ENCODE measurements at places on chromosomes 7 and 10.

DNA sequence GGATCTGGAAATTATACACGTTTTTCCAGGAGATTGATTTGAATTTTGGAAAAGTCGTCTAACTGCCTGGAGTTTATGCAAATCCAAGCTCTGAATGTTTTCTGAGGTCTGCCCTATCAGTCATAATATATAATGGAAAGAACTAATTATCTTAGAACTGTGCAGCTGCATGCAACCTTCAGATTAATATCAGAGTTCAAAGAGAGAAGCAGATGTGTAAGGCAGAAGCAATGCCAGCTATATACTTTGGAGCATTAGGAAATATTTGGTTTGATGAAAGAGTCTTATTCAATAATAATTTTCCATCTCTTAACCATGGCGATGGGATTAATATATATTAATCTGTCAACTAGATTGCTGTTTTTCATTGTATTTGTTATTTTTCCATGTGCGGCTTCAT is 500.9 kb downstream of the NEBL start:
- DNase-seq: no peak

- DNase-seq: no peak
Observed at GRCh38 chr7:100257017-100257416, 37.3 kb downstream of the PVRIG start.

DNA sequence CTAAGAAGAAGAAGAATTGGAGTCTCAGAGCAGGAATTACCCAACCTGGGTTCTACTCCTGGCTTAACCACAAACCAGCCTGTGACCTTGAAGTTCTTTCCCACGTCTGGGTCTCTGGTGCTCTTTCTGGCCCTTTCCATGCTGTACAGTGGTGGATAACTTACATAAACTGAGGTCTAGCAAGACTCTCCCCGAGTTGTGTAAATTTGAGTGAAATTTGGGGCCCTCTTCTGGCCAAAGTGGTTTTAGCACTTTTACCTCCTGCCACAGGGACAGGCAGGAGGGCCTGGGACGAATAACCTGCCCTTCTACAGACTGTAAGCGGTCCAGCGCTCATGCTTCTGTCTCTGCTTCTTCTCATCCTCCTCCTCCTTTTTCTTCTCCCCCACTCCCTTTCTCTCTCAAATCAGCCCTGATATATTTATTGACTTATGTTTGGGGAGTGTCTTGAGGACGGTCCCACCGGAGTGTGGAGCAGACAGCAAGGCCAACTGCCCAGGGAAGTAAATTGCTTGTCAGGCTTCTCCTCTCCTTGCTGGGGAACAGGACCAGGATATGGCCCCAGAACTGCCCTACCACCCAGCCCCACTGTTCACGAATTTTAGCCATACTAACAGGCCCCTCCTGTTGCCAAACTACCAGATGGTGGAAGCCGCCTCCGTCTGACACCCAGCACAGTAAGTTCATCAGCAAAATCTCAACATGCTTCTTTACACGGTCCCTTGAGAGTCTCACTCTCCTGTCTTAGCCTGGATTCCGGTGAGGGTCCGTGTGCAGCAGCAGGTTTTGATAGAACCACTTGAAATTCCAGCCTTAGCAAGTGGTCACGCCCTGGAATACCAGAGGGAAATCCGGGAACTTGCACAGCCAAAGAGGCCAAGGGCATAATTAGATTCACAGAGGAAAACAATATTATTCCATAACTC is 4.0 kb upstream of the SH3PXD2A start:
- peak; percentile 57 for DNase-seq

GRCh38 chr10:11046776-11047160 is 29.1 kb downstream of the CELF2 start:
- DNase-seq: no peak

DNA sequence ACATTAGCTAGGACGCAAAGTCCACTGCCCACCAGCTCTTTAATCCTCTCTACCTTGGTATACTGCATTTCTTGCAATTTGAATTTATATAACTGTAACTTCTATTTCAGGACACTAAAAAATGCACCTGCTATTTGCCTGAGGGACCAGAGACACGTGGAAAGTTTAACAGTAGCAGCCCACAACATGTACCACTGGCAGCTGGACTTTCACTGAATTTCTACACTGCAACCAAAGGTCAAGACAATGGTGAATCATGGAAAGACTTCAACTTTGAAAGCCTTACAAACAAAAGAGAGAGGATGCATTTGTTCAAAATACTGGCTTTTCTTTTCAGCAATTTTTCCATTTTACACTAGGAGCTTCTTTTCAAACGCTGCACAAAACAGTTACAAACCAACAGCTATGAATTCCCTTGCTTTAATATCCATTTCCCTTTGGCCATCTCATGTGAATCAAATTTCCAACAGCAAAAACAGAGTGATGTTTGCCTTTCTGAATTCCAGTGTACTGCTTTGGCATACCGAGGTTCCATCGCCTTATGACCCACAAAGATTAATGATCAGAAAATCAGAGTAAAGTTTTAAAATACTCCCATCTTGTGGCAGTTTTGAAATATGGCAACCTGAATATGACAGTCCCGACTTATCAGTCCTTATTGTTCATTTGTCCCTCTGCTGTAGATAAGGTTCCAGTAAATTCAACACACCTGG is 29.9 kb upstream of the HNRNPH3 start:
- DNase-seq: peak; percentile 72

DNA sequence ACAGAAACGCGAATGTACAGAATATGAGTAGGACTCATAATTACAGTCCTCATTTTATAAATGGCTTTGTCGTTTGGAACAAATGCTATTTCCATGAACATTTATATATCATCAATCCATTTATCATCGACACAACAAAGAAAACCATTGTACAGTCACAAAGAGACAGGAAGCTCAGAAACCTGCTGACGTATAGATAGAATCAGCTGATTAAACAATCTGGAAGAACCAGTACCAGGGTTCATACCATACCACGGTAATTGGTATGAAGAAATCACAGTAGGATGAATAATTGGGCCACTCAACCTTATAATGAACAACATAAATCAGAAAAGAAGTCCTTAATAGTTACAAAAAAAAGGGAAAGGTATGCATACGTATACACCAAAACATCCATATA is 295.0 kb downstream of the PARD3 start:
- DNase-seq: no peak

DNA sequence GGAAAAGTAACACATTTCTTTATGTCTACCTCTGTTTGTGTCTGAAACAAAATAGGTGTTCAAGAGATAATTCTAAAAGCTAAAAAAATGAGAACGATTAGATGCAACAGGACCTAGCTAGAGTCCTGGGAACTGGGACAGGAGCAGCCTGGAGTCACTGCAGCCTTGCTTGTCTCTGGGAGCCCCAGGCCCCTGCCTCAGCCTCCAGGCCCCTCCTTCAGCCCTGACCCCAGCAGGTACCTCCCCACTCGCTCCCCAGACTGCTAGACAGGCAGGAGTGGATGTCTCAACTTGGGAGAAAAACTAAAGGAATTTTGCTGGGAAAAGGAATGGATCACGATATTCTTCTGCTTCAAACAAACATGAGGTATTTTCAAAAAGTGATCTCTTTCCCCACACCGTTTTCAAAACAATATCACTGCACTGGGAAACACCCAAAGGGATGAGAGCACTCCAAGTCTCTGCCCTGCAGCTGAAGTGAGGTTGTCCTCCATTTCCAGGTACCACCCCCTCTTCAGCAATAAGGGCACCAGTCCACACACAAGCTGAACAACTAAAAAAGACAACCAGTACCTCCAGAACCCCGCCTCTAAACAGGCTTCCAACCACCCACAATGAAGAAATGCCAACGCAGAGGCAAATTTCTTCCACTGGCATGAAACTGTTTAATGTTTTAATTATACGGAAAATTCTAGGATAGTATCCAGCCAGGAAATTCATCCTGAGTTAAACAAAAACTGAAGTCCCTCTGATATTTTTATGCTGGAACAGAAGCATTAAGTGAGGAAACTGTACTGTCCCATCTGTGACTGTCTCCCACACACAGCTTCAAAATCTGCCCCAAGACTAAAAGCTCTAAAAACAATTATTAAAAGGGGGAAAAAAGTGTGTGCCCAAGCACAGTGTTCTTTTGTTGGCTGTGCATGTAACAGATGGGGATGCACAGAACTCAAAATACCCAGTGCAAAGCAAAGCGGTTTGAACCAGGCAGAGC is 47.2 kb downstream of the XPNPEP1 start:
- DNase-seq: no peak

GRCh38 chr10:13110908-13111307 is 10.9 kb downstream of the OPTN start:
- no peak for DNase-seq

DNA sequence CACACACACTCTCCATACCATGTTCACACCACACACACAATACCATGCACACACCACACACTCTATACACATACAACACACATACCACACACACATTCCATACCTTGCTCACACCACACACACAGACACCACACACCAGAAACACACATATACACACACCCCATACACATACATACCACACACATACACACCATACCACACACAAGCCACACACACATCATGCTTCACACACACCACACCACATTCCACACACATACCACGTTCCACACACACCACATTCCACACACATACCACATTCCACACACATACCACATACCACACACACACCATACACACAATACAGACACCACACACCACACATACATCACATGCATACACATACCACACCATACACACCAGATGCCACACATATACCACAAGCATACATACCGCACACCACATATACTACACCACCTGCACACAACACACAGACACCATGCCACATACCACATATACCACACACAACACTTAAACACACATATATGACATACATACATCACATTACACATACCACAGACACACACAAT is 282.7 kb downstream of the POU6F2 start:
- DNase-seq: no peak

DNA sequence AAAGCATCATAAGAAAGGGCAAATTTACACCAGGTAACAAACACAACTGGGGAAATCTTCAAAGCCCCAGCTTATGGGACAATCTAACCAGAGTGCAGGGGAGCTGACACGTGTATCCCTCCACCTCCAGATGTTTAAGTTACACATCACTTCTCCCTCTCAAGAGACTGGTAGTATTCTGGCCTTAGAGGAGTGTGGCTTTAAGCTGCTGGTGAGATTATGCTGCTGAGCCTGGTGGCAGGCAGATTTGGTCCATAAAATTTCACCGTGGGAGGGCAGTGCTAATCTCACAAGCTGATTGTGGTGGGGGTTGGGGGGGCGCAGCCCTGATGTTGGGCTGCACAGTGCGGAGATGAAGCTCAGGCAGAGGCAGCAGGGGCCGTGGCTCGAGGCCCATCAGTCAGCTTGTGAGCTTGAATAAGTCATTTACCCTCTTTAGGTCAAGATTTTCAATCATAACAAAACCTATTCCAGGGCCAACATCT is 431.0 kb upstream of the GALNT17 start:
- no peak for DNase-seq

GRCh38 chr7:150914196-150914595 is 61.9 kb downstream of the AOC1 start:
- DNase-seq: no peak

- no peak for DNase-seq
Observed at GRCh38 chr7:5694912-5695726, 86.3 kb downstream of the RNF216 start.

DNA sequence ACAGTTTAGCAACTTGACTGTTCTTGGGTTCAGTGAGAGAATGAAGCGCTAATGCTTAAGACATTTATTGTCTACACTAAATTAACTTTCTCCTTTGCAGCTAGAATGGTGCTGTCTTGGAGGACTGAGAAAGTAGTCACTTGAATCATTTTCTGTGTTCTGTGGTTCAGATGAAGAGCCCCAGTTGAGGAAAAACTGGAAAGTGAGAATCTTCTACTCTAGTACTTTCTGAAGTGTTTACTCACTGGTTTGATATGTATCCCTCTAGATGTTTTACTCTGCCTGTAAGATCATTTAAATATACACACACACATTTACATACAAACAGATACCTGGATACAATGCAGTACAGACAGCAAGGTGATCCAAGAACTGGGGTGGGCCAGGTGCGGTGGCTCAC is 308.1 kb downstream of the CAMK1D start:
- no peak for DNase-seq

DNA sequence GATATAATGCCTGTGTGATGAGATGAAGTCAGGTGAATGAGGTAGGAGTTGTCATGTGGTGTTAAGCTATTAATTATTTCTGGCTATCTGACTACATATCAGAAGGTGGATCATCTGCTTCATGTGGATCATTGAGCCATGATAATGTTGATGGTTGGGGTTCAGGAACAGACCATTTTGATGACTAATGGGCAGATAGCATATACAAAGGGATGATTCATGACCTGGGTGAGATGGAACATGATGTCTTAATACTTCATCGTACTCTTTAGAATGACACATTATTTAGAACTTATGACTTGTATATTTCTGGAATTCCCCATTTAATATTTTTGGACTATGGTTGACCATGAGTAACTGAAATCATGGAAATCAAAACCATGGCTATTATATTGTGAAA is 155.1 kb downstream of the OR13A1 start:
- DNase-seq: no peak

Data from Panc1 (cell line).